HT-29 (cell line): ENCODE measurements at places on chromosomes 3 and 15. TPM values are rescaled to one million over a fixed set of nuclear protein-coding genes. Genes with fewer than 3 reads are reported as not detected.
A peak's percentile ranks its signal among the peaks of the same experiment; 100 is the strongest.

DNA sequence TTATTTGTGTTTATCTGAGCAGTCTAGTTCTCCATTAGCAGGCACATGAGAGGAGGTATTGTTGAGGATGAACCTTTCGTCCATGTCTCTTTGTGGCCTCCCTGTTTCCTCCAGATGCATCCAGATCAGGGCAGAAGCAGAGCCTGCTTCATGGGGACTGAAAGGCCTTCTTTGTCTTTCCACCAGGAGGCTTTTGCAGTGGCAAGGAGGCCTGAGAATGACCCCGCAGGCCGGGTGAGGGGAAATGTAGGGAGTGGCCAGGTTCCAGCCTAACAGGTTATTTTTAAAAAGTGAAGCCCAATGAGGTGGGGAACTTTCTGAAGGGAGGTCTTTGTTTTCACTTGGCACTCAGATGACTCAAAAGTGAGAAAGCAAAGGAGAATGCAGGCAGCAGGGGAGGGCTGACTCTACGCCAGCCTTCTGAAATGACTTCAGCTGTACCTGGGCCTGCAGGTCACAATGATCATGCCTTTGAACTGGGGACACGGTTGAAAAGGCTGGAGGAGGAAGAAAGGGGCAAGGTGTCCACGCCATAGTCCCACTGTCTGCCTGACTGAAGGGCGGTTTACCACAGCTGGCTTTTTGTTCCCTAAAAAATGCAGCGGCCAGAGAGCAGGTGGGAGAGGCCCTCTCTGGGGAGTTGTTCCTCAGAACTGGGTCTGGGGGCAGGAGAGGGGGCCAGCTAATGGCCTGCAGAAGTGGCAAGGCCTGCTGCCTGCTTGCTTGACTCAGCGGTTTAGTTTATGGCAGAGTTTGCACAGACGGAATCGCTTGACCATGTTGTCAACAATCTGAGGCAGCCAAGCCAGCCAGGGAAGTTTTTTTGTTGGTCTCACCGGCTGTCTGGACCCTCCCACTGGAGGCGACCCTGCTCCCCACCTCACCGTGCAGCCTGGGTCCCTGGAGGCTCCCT lies 28.7 kb downstream of the CMTM7 start:
- peak; percentile 87 for DNase-seq

DNA sequence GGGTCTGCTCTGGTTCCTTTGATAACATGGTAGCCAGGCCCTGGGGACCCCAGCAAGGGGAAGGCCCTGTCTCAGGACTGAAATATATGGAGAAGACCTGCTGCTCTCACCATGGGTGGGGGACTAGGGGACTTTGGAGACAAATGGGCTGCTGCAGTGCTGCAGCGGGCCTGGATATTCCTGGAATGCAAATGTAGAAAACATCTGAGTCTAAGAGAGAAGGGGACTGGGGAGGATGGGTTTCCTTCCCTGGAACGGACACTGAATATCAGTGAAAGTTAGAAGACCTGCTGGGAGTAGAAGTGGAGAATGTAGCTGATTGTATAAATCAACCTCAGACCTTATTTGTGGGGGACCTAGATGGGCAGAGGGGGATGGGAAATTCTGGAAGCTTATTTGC lies 3.1 kb upstream of the HCN4 start:
- DNase-seq, result no peak

DNA sequence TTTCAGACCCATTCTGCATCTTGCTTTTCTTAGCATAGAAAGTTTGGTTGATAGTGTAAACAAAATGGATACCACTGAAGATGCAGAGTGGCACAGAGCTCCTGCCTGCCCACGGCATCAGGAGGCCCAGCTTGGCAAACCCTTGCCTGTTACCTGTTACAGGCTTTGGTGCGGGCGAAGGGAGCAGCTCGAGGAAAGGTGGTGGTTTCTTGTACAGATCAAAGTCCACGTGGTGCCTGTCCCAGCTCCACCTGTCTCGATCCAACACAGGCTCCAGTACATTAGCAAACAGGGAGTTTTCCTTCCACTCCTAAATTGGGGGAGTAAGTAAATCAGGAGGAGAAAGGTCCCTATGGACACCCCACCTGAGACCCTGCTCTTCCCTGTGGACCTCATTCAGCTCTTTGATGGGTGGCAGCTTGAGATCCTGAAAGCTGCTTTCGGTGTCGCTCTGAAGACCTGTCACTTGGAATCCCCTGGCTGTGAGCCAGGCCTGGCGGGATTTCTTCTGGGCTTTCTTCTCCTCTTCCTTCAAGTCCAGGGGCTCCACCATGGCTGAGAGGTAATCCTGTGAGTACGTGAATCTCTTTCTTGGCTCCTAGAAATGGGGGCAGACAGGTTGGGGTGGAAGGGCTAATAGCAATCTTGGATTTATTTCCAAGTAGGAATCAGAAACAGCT lies 35.7 kb downstream of the ACAD9 start:
- peak; percentile 53 for DNase-seq

The DET1 gene
- total RNA-seq, result 8.5 and 9.3 TPM in 2 replicates

DNA sequence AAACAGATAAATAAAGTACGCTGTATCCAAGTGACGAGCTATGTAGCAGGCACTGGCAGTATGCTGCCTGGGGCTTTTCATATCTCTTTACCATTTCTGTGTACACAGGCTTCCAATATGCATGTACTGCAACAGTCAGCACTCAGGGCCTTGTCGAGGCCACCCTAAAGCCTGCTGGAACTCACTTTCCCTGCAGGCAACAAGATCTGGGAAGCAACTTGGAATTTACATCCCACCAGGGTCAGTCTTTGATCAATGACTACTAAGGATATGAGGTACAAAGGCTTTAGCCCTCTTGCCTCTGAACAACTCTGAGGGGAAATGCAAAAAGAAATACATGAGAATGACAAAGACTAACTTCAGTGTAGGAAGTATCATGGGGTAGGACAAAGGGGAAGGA lies 101.8 kb upstream of the ARL6 start:
- DNase-seq, result no peak

DNA sequence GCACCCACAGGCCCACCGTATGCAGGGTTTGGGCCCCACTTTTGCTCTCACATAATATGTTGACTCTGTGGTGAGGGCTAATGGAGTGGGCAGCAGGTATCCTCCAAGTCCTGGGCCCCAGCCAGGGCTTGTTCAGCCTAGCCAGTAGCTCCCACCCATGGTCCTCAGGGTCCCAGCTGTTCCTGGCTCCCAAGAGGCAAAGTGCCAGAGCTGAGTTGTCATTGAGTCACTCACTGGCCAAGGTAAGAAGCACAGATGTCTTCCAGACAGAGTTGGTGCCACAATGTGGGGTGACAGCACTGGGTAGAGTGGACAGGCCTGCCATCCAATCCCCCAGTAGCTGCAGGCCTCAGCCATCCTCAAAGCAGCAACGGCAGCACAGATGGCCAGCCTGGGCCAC lies 4.3 kb downstream of the SHF start:
- DNase-seq, result no peak

- peak; percentile 45 for DNase-seq
These were observed 32.1 kb downstream of the KIF9 start for GRCh38 chr3:47250309-47251060.

GRCh38 chr15:96261575-96262034 lies 68.9 kb upstream of the NR2F2 start:
- DNase-seq, result peak; percentile 19

GRCh38 chr3:171242170-171242569 lies 215.7 kb upstream of the SLC2A2 start:
- DNase-seq, result no peak
